Activated CD4-positive, alpha-beta memory T cell treated with anti-CD3 and anti-CD28 coated beads for 36 hours (primary cell): ENCODE measurements at places on chromosomes 1 and 21. TPM values are rescaled to one million over a fixed set of nuclear protein-coding genes. Genes with fewer than 3 reads are reported as not detected.
A peak's percentile ranks its signal among the peaks of the same experiment; 100 is the strongest.

DNA sequence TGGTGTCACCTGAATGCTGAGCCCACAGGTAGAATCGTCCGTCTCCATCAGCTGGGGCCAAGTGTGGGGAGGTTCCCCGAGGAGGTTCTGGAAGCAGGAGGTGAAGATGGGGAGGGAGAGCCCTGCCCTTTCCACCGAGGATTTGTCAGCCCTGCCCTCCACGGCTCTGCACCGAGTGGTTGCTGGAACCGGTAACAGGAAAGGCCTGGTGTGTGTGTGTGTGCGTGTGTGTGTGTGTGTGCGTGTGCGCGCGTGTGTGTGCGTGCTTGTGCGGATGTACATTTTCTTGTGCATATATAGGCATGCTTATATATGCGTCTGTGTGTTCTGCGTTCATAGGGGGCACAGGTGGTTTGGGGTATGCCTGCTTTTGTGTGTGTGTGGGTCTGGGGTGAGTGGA is 3.5 kb downstream of the NBL1 start:
- H3K4me1 ChIP-seq = peaks cover 45% of the 10 kb centered on the region
- H3K27ac ChIP-seq = peak overlapping the region; percentile 3
- peaks cover 2% of the 10 kb centered on the region for H3K36me3 ChIP-seq
- H3K4me3 ChIP-seq = peak overlapping the region; percentile 7

GRCh38 chr1:21933397-21934248 is 3.5 kb downstream of the HSPG2 start:
- no peak overlapping the region for H3K27ac ChIP-seq
- no peak for DNase-seq
- H3K27me3 ChIP-seq = peaks cover 12% of the 10 kb centered on the region
- H3K36me3 ChIP-seq = no peaks in the 10 kb centered on the region

GRCh38 chr1:116987256-116987555 is 14.4 kb upstream of the CD101 start:
- H3K27me3 ChIP-seq = no peaks in the 10 kb centered on the region
- peaks cover 28% of the 10 kb centered on the region for H3K4me1 ChIP-seq
- peak overlapping the region; percentile 76 for H3K4me3 ChIP-seq

DNA sequence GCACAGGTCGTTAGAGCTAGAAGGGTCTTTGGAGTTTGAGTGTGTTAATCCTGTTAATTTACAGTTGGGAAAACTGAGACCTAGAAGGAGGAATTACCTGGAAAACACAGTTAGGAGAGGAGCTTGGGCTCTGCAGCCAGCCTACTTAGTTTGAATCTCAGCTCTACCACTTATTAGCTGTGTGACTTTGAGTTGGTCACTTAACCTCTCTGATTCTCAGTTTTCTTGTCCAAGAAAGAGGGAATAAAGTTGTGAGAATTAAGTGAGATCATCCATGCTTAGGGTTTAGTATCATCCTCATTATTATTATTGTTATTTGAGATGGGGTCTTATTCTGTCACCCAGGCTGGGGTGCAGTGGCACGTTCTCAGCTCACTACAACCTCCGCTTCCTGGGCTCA is 5.4 kb upstream of the HTR1D start:
- H3K27me3 ChIP-seq = peaks cover 28% of the 10 kb centered on the region
- no peaks in the 10 kb centered on the region for H3K36me3 ChIP-seq

Gene TMPRSS3
- 47.6 TPM for total RNA-seq

Gene SLC30A10
- total RNA-seq = not detected

Gene PLEKHN1
- total RNA-seq = 6.0 TPM

- H3K4me3 ChIP-seq = peak overlapping the region; percentile 66
- H3K27ac ChIP-seq = peak overlapping the region; percentile 87
- no peaks in the 10 kb centered on the region for H3K27me3 ChIP-seq
- H3K36me3 ChIP-seq = peaks cover 2% of the 10 kb centered on the region
- peaks cover 33% of the 10 kb centered on the region for H3K4me1 ChIP-seq
- DNase-seq = peak; percentile 87
Observed at GRCh38 chr1:224497714-224498573, 63.3 kb upstream of the WDR26 start.
